NCI-H526 treated with DMSO at 0.1 percent for 48 hours (cell line): ENCODE measurements at places on chromosomes 16 and 17.

- no peak for DNase-seq
Observed at GRCh38 chr17:78329263-78330059, 30.4 kb downstream of the SOCS3 start.

- no peak for DNase-seq
Observed at GRCh38 chr17:62690168-62690897, 62.9 kb downstream of the MRC2 start.

DNA sequence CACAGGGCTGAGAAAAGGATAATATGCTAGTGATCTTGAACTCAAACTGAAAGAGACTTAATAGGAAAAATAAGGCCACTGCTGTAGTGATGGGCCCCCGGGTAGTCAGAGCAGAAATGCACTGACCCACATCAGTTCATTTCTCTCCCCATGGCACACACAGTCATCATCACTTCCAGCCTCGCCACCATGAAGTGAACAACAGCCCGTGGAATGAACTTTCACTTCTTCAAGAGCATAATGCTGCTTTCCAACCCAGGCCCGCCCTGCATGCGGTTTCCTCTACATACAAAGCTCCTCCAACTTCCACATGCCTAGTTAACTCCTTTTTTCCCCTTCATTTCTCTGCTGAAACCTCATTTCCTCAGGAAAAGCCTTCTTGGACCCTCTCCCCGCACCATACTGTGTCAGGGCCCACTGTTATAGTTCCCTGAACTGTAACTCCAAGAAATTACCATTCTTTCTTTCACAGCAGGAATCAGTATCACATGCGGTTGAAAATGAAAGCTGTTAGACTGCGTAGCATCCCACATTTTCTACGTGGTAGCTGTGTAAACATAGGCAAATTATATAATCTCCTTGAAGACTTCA lies 65.8 kb upstream of the SMIM36 start:
- no peak for DNase-seq

GRCh38 chr17:45231481-45232116 lies 9.9 kb downstream of the FMNL1 start:
- no peak for DNase-seq

DNA sequence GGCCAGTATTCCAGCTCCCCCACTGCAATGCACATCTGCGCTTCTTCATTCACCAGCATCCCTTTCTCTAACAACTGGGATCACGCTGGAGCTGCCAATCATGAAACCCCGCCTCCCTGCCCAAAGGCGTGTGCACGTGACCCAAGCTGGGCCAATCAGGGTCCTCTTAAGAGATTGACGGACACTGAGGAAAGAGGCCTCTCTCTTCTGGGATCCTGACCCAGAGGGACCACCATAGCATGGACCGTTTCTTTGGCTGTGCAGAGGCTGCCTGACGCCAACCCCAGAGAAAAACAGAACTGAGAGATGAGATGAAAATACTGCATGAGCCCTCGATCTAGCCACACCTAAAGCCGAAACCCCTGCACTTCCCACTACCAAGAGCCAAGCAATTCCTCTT lies 32.0 kb downstream of the COTL1 start:
- peak; percentile 69 for DNase-seq

- no peak for DNase-seq
Observed at GRCh38 chr17:42202159-42202558, 7.9 kb upstream of the GHDC start.

GRCh38 chr16:13863075-13863765 lies 56.7 kb upstream of the ERCC4 start:
- no peak for DNase-seq

GRCh38 chr17:43405861-43406260 lies 7.1 kb downstream of the ARL4D start:
- no peak for DNase-seq

- no peak for DNase-seq
Observed at GRCh38 chr17:65532101-65532890, 29.2 kb downstream of the AXIN2 start.

DNA sequence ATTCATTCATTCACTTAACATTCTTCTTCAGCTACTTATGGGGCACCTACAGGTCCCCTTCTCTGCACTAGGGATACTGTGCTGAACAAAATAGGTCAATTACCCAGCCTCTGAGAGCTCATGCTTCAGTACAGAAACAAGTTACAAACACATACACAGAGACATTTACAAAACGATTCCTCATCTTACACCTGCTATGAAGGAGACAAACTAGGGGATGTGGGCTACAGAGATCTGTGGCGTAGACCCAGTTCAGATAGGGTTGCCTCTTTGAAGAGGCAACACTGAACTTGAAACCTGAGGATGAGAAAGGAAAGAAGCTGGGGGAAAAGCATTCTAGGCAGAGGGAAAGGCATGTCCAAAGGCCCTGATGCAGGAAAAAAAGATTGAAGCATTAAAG lies 5.2 kb downstream of the IL21R start:
- DNase-seq, result no peak
